ENCODE measurements at places on chromosomes 4 and X.

- DNase-seq = no peak
Measured at GRCh38 chrX:80810365-80810978, 795 bp upstream of the BRWD3 start.

GRCh38 chr4:31518796-31519250 lies 798.7 kb downstream of the PCDH7 start:
- DNase-seq = no peak

- no peak for DNase-seq
Measured at GRCh38 chrX:150355913-150356312, 7.2 kb upstream of the MAMLD1 start.

DNA sequence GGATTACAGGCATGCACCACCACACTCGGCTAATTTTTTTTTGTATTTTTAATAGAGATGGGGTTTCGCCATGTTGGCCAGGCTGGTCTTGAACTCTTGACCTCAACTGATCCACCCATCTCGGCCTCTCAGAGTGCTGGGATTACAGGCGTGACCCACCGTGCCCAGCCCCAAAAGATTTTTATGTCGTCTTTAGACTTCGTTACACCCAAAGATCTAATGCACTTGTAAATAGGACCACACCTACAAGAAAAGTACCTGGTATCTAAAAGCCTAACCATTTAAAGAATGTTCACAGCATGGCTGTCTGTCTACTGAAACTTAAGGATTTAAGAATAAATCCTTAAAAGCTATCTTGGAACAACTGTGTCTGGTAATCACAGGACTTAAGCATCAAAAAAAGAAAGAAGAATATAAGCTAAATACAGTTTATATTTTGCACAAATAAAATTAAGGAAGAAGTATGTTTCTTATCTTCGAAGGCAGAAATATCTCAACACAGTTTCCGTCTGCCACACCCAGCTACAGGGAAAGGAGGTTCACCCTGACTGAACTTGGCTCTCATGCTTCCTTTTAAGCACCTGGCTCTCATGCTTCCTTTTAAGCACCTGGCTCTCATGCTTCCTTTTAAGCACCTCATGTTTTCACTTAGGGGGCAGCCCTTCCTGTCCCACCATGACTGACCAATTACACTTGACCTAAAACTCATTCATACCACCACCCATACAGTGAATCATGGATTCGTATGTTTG lies 92.0 kb upstream of the STS start:
- no peak for DNase-seq

DNA sequence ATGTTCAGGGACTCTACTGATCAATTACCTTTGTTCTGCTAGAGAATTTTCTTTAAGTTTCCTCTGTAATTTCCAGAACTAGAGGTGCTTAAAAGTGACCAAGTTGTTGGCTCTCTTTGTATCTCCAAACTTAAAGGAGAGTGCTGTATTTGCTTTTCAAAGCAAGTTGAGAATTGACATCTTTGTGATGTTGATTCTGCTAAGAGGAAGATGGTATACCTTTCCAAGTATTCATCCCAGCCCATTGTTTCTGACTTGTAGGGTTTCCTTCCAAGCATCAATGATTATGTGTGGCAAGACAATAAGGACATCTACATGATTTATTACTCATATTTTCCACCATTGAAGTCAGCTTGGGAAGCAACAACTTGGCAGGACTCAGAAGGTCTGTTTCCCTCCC lies 190.6 kb downstream of the GC start:
- DNase-seq = no peak

DNA sequence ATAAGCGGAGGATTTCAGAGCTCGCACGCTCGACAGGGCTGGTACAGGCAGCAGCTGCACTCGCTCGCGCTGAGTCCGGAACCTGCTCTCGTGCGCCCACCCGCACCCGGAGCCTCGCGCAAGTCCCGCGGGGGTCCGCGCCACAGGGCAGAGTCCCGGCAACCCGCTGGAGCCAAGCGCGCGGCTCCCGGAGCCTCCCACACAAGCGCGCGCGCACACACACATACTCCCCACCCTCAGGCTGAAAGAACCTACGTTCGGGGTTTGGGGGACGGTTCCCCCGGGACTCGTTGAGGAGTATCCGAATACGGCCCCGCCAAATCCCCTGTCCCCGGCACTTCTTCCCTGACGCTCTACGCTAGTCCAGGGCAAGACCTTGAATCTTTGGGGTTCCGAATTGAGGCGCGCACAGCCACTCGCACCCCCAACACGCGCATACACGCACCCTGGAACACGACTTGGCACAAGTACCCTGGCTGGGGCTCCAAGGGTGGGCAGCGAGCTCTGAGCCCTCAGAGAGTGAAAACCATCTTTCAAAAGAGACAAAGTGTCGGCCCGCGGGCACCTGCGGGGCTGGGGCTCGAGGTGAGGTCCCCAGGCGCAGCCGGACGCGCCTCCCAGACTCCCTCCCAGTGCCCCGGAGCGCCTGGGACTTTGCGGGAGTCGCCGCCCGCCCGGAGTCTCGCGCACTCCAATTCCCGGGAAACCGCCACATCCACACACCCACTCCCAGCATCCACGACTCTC lies 952 bp downstream of the ANOS1 start:
- DNase-seq = no peak

DNA sequence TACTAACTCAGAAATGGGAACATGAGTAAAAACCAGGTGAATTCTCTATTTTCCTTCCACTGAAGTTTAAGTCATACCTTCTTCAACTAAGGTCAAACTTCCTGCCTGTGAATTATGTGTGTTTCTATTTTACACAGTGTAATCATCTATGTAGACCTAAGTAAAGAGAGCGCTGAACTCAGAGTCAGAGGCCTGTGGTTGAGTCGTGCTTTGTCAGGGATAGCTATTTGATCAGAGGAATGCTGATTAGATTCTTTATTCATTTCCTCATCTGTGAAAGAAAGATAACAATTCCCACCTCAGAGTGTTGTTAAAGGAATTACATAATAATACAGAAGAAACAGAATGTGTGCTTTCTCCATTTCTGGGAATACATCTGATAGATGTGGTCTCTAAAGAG lies 654.1 kb downstream of the STIM2 start:
- DNase-seq = no peak

GRCh38 chr4:147596981-147597380 lies 20.2 kb upstream of the TMEM184C start:
- no peak for DNase-seq

- DNase-seq = no peak
Measured at GRCh38 chr4:1685235-1686150, 1.4 kb upstream of the FAM53A start.

GRCh38 chrX:7330556-7330955 lies 182.6 kb upstream of the PUDP start:
- no peak for DNase-seq

Data from femur (tissue), 1 donor.